CD4-positive, alpha-beta T cell treated with Interleukin-1 beta for 1 hour (primary cell): ENCODE measurements at places on chromosomes 12 and 14.

DNA sequence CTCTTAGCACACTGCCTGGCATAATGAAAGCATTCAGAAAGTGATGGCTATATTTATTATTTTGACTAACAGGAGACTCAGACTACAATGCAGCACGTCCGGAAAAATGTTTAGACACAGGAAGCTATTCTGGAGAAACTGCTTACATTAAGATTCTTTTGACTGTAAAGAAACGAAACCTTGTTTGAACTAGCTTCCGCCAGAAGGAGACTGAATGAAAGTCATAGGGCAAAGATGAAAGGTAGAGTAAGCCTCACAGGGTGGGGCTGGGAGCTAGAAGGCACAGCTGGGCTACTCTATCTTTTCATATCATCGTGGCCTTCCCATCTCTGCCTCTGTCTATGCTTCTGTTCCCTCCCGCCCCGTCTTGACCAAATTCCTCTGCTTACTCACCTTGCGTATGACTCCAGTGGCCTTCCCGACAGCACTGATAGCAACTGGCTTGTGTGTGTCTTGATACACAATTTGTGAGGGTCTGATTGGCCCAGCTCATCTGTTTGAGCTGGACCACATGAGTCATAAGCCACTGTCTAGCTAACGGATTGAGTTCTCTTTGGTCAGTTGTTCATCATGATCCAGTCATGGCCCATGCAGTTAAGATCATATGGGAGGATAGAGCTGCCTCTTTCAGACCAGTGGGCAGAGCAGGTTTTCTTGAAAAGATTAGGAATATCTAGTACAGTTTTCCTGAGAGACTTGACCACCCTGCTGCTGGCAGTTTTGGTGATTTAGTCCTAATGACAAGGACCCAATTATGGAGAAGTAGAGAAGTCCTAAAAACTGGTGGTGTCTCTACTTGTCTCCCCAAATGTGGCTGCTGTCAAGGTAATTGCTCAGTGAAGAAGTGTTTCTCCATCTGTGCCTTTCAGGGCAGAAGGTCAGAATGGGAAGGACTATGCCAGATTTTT, 151.5 kb upstream of the SLC38A2 start:
- DNase-seq = no peak

DNA sequence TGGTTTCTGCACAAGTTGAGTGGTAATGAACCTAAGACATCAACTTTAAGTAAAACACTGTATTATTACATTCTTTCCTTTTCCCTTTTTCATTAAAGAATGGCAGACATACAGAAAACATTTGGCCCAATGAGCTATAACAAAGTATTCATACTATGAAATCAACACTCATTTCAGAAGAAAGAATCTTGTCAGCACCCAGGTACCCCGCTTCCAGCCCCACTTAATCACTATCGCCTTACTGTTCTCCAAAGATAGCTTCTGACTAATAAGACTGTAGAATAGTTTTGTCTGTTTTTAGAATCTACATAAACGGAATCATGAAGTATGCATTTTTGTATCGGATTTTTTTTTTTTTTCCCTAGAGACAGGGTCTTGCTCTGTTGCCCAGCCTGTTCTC, 9.5 kb downstream of the CNTN1 start:
- no peak for DNase-seq

DNA sequence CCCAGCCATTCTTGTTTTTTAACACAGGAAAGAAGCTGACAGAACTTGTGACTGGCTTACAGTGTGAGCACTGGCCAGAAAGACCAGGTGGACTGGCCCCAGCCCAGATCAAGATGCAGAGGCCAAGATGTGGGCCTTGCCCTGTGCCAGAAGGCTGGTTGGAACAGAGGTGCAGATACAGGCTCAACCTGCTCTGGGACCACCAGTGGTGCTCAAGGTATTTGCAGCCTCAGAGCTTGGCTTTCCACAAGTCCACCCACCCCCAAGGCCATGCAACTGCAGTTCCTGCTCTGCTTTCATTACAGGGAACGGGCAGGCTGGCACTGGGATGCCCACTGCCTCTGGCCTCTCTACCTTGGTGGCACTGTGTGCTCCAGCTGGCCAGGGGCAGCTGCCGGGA, 23.3 kb downstream of the ZFC3H1 start:
- DNase-seq = no peak

- DNase-seq = no peak
These were observed 193.6 kb upstream of the RASSF8 start for GRCh38 chr12:25764892-25765291.

DNA sequence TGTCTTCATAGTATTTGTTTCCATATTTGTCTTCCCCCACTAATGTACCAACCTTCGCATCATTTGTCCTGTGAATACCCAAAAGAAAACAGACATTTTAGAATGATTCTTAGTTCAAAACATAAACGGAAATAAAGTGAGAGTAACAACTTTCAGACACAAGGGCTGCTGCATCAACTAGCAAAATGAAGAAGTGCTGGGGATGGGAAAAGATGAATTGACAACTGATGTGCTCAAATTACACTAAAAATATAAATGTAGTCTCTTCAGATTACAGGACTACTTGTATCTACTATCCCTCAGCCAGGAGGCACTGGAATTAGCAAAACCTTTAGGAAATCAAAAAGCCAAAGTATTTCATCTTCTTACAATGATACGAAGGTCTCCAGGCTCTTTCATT, 743 bp downstream of the NDUFA12 start:
- no peak for DNase-seq

GRCh38 chr12:3838076-3838475, 35.1 kb downstream of the PARP11 start:
- DNase-seq = no peak

DNA sequence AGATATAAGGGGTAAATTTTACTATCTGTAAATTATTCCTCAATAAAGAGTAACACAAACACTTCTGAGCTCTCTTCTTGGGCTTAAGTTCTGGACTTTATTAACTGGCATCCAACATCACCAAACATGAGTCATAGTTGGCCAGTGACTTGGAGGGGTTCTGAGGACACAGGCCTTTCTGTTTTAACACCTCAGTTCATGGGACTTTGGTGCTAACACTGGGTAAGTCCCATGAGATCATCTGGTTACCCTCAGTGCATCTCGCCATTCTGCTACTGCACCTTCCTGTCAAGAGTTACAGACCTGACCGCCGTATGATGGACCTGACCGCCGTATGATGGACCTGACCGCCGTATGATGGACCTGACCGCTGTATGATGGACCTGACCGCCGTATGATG, 9.9 kb downstream of the SLC15A4 start:
- DNase-seq = no peak

DNA sequence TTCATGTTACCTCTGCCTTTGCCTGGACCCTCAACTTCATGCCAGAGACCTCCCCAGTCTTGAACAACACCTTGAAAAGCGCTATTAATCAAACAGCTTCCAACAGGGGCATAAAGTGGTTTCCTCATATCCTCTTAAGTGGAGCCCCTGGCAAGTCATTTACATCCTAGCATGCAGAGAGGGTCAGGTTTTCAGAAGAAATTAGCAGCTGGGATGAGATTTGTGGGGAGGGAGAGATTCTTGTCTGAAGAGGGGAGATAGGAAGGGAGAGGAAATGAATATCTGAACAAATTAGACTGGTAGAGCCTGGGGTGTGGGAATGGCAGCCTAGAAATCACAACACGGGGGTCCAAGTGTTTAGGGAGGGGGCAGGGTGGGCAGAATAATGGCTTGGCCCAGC, 45.6 kb downstream of the CALM1 start:
- DNase-seq = no peak

GRCh38 chr12:114319422-114319821, 86.5 kb downstream of the TBX5 start:
- no peak for DNase-seq

DNA sequence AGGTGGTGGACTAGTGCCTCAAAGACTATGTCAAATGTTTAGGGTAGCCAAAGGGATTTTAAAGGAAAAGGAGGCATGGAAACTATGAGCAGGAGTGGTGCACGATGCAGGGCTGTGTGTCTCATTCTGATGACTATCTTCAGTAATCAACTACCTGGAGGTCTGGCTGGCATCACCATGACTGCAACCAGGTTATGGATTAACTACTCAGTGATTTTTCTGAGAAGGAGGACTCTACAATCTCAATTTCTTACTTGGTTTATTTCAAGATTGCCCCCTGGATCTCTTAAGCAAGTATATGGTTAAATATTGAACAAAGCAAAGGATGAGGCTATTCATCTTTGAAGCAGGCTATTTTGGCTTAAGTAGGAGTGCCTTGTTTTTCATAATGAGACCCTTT, 19.2 kb upstream of the EDDM3A start:
- no peak for DNase-seq

DNA sequence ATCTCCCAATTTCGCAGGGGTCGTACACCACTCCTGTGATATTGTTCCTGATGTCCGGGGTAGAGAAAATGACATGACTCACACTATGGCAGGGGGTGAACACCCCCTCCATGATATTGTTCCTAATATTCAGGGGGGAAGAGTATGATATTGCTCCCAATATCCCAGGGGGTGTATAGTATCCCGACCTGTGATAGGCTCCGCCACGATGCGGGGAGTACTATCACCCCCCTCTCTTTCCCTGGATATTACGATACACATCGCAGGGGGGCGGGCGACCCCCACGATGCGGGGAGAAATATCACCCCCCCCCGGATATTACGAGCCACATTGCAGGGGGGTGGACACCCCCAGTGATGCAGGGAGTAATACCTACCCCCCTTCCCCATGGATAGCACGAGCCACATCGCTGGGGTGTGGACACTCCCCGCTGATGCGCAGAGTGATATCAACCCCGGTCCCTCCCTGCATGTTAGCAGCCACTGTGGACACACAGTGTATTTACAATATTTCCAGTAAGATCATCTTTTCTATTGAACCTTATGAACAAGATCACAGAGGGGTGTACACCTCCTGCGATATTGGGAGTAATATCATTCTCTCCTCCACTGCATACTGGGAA, 17.7 kb downstream of the SMIM41 start:
- no peak for DNase-seq

DNA sequence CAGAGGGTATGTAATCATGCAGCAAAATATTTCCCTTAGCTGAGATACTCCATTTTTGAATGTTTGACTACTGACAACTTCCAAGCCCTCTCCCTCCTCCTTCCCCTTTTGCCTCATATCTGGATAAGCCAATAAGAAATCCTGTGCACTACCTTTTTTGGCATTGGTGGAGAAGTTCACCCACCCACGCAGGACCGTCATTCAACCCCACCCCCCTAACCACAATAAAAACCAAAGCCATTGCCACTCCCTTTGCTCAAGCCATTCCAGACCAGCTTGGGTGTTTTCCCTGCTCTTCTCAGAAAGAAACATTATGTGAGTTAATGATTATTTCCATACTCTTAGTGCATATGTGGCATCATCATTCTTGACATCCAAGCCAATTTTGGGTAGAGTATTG, 176.7 kb downstream of the PTPN11 start:
- DNase-seq = no peak
